GOT3 (cell line): ENCODE measurements at places on chromosomes 11 and 22.

DNA sequence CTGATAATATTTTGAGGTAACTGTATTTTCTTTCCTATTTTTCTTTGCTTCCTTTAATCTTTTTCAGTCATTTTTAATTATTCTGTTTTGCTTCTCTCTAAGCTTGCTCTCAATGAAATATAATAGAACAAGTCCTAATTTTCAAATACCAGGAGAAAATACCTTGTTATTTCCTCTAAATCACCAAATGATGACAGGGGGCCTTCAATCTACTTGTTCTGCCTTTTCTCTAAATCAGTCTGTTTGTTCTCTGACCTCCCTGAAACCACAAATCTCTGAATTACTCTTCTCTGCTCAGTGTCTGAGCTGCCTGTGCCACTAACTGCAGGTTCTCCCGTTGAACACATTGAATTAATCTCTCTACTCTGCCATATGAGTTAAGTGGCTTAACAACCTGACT lies 286.2 kb downstream of the C11orf87 start:
- DNase-seq, result no peak

- DNase-seq, result no peak
These were observed 28.1 kb downstream of the WBP2NL start for GRCh38 chr22:42026705-42027104.

DNA sequence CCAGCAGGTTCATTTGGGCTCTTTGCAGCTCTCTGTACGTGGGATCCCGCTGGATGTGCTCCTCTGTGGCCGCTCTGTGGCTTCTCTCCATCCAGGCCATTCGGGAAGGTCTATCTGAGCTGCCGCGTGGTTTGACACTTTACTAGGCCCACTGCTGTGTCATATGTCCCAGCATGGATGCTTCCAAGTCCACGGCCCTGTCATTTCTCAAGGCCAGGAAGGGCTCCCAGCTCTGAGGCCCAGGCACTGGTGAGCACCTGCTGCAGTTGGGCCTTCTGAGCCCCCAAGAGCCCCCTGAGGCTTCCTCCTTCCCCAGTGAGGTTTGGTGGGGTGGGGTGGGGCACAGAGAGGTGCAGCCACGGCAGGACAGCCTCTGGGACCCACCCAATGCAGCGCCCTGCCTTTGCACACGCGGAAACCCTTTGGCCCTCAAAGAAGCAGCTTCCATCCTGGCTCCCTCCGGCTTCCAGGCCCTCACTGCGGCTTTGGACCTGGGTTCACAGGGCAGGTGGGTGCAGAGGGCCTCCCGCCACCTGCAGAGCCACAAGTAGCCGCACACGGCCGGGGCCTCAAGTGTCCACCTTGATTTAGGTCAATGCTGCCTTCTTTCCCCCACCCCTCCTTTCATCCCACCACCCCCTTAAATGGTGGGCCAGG lies 44.5 kb upstream of the FGF3 start:
- DNase-seq, result no peak

- DNase-seq, result no peak
These were observed 1157.4 kb downstream of the TBC1D22A start for GRCh38 chr22:47919893-47920292.

- no peak for DNase-seq
These were observed 24.5 kb downstream of the RPUSD4 start for GRCh38 chr11:126186708-126187529.

DNA sequence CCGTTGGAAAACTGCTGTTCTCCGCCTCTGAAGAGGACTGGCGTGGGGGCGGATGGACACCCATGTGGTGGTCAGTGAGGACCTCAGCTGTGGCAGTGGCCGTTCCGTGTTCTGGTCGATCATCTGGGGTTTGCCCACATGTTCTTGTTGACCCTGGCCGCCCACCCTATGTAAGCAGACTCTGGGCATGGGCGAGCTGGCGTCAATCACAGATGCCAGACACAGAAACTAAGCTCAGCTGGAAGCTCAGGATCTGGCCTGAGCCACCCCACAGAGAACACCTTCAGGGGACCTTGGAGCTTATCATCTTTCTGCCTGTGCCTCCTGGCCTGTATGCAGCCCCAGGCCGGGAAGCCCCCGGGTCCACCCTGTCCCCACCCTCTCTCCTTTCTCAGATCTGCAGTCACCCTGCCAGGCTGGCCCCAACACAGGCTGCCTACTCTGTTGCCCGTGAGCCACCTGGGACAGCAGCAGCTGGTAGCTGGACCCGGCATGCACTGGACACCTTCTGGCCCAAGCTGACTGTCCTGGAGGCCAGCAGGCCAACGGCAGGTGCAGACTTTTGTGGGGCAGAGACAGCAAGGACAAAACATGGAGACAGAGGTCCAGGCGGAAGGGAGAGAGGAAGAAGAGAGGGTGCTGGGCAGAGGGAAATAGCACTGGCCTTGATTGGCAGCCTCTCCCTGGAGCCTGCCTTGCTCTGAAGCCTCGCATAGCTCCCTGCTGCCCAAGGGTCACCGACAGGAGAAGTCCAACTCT lies 91.5 kb downstream of the PHF21B start:
- DNase-seq, result no peak

- no peak for DNase-seq
These were observed 24.9 kb downstream of the RTL6 start for GRCh38 chr22:44473166-44473565.
